Activated CD4-positive, CD25-positive, alpha-beta regulatory T cell treated with anti-CD3 and anti-CD28 coated beads, Interleukin-2, amount 50 U/mL, for 24 hours (primary cell): ENCODE measurements at places on chromosomes 7 and 10.

GRCh38 chr7:22826593-22826992 lies 3.9 kb upstream of the TOMM7 start:
- no peak for ATAC-seq

DNA sequence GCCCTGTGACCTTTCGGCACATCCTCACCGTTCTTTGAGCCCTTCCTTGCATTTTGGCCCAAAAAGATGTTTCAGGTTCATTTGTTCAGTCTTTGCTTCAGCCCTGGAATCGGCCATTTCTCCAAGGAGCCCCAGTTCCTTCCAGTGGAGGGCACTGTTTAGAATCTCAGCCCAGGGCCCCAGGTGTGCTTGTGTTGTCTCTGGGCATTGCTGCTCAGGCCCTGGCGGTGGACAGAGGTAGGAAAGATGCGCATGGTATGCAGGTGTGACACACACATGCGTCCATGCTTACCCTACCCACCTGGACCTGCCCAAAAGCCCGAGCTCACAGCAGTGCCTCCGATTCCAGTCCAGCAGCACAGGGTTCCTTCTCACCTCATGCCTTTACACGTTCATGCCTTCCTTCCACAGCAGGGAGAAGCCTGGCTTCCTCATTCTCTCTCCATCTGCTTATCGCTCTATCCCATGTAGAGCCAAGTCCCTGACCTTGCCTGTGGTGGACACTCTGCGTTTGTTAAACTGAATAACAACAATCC lies 70.6 kb downstream of the LHPP start:
- no peak for ATAC-seq

DNA sequence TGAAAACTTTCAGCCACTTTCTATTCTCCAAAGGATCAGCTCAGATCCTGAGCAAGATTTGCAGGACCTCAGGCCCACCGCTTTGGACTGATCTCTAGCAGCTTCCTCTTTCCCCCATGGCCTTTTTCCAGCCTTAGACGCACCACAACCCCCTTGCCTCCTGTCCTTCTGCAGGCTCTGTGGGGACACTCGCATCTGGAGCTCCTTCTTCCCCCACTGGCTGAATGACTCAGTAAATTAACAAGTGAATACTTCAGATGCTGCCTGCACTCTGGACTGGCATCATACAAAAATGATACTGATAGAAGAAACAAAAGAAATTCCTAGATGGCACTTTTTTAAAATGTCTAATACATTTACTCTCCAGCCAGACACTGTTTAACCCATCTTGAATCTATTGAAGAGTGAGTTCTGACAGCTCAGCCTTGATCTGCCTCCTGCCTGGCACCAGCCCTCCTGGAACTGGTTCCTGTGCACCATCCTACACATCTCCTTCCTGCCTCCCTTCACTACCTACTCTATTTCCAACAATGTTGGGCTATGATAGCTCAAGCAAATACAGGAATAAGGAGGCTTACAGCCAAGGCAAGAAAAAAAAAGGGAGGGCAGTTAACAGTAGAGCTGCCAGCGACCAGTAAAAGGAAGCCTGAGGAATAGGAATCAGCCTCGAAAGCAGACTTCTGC lies 3.3 kb downstream of the FRMPD2 start:
- no peak for ATAC-seq

- ATAC-seq = no peak
Observed at GRCh38 chr10:24210501-24210900, 1.6 kb downstream of the KIAA1217 start.
